T follicular helper cell (primary cell): ENCODE measurements at places on chromosomes 3 and 15.

- no peak for DNase-seq
Observed at GRCh38 chr3:45564172-45564571, 30.4 kb upstream of the LIMD1 start.

GRCh38 chr15:37814847-37815515 lies 119.5 kb upstream of the TMCO5A start:
- no peak for DNase-seq

DNA sequence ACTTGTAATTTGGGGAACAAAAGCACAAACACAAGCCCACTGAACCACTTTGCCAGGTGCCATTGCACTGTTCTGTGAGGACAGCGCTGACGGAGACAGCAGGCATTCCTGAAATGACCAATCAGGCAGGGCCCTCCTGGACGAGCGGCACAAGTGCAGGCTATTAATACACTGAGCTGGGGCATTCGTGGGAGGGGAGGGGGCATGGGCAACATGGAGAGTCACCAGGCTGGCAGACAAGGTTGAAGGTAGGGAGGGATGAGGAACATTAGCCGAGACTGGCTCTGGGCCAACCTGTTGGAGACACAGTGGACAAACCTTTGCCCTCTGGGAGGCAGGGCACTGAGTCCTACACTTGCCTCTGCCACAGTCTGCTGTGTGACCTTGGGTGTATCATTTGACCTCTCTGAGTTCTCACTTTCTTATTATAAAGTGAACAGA lies 45.6 kb downstream of the NOX5 start:
- no peak for DNase-seq

DNA sequence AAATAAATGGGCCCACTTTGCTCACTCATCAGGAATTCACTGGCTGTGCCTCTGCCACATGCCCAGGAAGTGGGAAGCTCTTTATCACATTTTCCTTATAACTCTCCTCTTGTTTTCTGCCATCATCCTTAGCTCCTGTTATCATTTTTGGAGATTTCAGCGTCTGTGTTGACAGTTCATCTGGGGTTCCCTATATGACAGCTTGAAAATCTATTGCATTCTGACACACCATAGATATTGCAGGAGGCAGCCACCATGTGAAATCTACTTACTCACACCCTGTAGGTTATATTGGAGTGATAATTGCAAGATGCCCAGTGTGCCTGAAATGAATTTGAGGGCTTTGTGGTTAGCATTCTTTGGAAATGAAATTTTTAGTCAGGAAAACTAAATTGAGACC lies 132.9 kb downstream of the RYR3 start:
- no peak for DNase-seq

DNA sequence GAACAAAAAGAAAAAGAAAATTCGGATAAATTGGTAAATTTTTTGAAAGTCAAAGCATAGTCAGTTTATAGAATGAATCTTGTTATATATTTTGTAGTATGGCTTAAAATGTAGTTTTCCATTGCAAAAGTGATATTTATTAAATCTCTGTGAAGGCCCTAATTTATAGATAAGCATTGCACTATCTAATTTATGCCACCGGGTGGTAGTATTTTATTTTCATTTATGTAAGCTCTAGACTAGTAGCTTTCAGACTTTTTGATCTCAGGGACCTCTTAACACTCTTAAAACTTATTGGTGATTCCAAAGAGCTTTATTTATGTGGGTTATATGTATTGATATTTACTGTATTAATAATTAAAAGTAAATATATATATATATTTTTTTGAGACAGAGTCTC lies 133.9 kb upstream of the LRRFIP2 start:
- no peak for DNase-seq

GRCh38 chr15:83248151-83249029 lies 36.1 kb downstream of the BNC1 start:
- DNase-seq, result no peak

DNA sequence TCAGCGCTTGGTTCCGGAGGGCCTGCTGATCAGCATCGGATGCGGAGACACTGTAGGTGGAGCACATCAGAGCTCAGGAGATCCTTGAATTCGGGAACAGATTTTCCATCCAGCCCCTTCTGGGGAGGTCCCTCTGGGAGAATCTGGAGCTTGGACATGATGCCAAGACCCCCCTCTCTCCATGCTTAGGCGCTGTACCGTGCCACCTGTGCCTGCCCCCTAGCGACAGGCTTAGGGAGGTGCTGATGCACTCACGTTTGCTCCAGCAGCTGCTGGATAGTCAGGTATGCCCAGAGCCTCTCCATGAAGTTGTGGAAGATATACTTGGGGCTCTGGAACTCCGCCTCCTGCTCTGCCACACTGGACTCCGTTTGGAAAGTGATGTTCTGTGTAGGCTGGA lies 9.7 kb downstream of the ITIH4 start:
- no peak for DNase-seq
